ENCODE measurements at places on chromosomes 5 and 9. TPM values are rescaled to one million over a fixed set of nuclear protein-coding genes. Genes with fewer than 3 reads are reported as not detected.

DNA sequence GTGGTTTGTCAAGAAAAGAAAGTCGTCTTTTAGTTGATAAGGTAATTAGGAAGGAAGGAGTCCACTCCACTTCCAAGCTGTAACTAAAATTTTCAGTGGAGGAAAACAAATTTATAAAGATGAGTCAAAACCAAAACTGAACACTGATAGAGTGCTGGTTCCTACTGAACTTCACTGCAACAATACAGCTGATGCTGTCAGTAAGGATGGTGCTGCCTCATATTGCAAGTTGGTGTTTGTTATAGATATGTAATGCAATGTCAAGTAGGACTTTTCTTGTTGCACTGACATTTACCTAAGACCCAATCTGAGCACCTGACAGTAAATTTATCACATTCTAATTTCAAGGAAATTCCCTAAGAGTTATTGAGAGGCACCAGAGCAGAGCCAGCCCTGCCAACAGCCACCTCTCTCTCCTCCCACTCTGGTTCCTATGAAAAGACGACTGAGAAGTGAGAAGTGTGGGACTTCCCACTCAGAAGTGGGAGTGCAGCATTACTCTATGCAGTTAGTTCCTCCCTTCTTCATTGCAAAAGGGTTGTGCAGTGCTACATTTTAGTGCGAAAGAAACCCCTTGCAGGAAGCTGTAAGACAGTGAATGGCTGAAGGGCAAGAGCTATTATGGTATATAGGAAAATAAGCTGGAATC lies 350.8 kb downstream of the NFIB start:
- peak; percentile 52 for DNase-seq

DNA sequence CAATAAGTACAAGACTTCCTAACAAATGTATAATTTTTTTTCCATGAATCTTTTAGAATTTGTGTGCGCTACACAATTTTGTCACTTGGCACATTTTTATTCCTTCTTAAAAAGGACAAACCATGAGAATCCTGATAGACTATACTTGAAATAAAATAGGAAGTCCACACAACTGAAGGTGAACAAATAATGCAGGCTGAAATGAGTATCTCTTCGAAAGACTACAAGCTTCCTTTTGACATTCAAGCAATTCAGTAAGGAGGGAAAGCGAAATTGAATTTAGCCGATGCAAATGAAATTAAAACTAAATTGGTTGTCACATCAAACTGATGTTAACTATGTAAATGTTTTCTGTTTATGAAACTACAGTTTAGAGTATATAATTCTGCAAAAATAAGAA lies 374.4 kb upstream of the CCNH start:
- DNase-seq = no peak

DNA sequence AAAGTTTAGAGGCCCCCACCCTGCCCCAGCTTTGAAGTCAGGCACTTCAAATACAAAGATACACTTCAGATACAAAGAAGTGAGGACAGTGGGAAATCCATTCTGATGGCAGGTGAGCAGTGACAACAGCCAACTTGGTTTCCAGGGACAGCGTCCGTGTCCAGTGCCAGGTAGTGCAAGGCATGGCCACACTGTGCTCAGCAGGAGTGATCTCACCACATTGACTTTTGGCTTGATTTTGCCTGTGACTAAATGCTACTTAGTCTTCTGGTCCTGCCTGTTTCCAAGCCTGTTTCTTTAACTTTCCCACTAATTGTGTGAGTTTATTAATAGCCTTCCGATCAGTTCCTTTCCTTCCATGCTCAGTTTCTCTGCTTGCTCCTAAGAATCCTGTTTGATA lies 72.6 kb upstream of the PALM2AKAP2 start:
- no peak for DNase-seq

GRCh38 chr9:82281066-82281465 lies 292.5 kb downstream of the SPATA31D1 start:
- DNase-seq = no peak

DNA sequence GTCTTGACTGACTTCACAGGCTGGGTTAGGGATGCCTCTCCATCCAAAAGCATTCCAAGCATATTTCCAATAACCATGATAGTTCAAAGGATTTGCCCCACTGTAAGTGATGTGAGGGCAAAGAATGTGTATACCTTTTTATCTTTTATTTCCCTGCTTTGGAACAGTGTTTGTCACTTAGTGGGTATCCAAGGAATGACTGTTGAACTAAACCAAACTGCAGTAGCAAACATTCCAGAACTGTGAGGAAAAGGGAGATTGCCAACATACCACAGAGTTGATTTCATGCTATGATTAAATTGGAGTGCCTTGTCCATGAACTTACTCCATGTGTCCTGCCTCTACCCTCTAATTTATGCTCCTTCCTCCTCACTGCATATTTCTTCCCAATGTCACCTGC lies 400.0 kb downstream of the KIAA0825 start:
- DNase-seq = peak; percentile 68

- no peak for DNase-seq
These were observed 102.6 kb downstream of the PDZD2 start for GRCh38 chr5:31741496-31741895.

DNA sequence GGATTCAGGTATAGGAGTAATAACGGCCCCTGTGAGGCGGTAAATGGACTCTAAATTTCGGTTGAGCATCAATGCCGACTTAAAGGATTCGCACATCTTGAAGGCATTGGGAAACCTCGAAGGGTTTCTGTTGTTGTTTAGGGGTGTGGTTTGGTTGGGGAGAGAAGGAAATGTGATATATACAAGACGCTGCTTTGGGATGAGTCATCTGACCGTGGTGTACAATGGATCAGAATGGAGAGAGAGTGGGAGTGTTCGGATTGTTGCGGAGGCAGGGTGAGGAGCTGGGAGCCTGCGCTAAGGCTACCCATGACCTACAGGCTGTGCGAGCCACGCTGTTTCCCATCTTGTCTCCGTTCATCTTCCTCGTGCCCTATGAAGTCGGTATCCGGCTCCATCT lies 60.4 kb upstream of the ERCC6L2 start:
- DNase-seq = peak; percentile 49

GRCh38 chr5:158751961-158752655 lies 347.6 kb downstream of the EBF1 start:
- DNase-seq = no peak

DNA sequence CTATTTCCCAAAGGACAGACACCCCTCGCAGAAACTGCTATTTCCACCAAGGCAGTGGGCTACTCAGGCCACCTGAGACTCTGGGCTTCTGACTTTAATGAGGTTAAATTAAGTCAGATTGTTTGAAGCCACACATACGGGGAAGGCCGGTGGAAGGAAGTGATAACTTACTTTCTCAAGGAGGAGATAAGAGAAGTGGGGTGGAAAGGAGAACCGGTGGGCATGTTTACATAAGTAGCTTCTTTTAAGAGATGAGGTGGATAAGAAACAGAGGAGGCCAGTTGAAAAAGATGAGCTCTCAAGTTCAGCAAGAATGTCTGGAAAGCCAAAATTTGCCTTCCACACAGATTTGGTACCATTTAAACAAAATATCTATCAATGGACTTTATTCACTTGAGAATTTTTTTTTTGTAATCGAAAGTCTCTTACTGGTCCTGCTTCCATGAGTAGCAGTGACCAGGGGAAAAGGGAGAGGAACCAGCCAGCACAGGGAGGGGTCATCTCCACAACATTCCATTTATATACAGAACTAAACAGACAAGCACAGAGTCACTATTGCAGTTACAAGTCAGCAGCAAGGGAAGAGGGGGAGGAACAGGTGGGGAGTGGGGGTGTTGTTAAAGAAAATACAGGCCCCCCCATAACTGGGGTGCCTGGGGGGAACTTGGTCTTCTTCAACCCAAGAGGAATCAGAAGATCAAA lies 20.0 kb downstream of the CCDC125 start:
- no peak for DNase-seq

GRCh38 chr5:178411083-178411482 lies 178.5 kb upstream of the PHYKPL start:
- no peak for DNase-seq

OR1J2 gene
- not detected for total RNA-seq

HAVCR2 gene
- 0.37 TPM for total RNA-seq

TPPP gene
- 0.10 TPM for total RNA-seq

KLF4 gene
- 7.8 TPM for total RNA-seq

TRIM36 gene
- total RNA-seq = 16.9 TPM

DBH gene
- 1.5 TPM for total RNA-seq

SMIM33 gene
- not detected for total RNA-seq

PCDHA4 gene
- total RNA-seq = 1.2 TPM

PPIC gene
- total RNA-seq = 57.6 TPM

CMYA5 gene
- 0.47 TPM for total RNA-seq

Measured in myocyte (in vitro differentiated cells).